ENCODE measurements at places on chromosomes 16 and 17. TPM values are rescaled to one million over a fixed set of nuclear protein-coding genes. Genes with fewer than 3 reads are reported as not detected.

DNA sequence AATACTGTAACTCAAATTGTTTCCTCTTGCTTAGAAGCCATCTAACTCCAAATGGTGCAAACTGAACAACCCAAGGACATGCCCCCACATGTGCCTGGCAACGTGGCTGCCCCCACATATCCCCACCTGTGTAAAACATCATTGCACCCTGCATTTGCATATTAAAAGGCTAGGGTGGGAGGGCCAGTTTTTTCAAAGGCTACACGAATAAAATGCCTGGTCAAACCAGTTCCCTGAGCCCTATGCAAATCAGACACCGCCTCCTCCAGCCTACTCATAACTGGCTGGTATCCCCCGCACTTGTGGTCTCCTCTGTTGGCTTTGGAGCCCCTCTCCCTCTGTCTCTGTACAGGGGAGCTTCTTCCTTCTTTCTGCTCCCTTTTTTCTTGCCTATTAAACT is 26.7 kb downstream of the C16orf54 start:
- DNase-seq: no peak

DNA sequence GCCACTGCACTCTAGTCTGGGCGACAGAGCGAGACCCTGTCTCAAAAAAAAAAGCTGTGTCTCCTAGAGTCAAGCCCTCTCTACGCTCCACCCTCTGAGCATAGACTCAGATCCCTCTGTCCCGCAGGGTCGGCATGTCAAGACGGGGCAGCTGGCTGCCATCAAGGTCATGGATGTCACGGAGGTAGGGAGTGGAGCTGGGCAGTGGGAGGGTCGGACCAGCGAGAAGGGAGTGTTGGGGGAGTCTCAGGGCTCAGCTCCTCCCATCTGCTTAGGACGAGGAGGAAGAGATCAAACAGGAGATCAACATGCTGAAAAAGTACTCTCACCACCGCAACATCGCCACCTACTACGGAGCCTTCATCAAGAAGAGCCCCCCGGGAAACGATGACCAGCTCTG is 18.5 kb upstream of the C17orf107 start:
- DNase-seq: no peak

The RAMP2 gene
- 192 TPM for polyA plus RNA-seq

The GRAP gene
- polyA plus RNA-seq: 40.7 TPM

The TBC1D3L gene
- 16.6 TPM for polyA plus RNA-seq

The TMEM88 gene
- polyA plus RNA-seq: 185 TPM

GRCh38 chr16:55592306-55592705 is 25.8 kb downstream of the CAPNS2 start:
- no peak for DNase-seq

Measured in endothelial cell of umbilical vein (primary cell).